ENCODE measurements at places on chromosomes 6 and 20. TPM values are rescaled to one million over a fixed set of nuclear protein-coding genes. Genes with fewer than 3 reads are reported as not detected.

GRCh38 chr6:72748759-72749158 lies 126.9 kb downstream of the KCNQ5 start:
- H3K27me3 ChIP-seq, result no peaks in the 10 kb centered on the region
- no peak overlapping the region for H3K27ac ChIP-seq
- H3K4me3 ChIP-seq, result no peak overlapping the region

DNA sequence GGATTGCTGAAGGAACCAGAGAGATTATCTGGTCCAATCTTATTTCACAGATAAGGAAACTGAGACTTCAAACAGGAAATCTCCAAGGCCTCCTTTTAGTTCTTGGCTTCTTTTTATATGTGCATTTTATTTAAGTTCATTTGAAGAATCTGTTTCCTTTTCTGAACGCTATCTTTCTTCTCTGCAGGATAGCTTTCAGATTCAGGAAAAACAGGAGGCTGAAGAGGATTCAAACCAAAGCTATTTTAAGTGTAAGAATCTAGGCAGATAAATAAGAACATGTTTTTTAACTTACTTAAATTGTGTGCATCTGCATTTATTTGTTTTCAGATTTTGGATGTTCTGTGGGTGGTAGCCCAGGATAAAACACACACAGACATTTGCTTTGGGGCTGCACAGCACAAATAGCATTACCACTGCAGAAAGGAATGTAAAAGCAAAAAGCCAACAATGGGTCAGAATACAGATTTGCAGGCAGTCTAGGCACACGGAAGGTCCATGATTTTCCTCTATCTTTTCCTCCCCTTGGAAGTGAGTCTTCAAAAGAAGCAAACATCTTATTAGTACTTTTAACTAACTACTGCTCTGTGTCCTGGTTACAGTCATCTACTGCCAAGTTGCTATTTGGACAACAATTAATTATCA lies 188.8 kb upstream of the TBX18 start:
- no peak overlapping the region for H3K27ac ChIP-seq
- no peak for DNase-seq
- H3K4me1 ChIP-seq, result no peaks in the 10 kb centered on the region
- H3K27me3 ChIP-seq, result no peaks in the 10 kb centered on the region
- H3K36me3 ChIP-seq, result no peaks in the 10 kb centered on the region
- no peak overlapping the region for H3K4me3 ChIP-seq

Gene FBXO5
- polyA plus RNA-seq, result 11.7 TPM

Gene NFATC2
- polyA plus RNA-seq, result 1.2 TPM

Gene TSPO2
- polyA plus RNA-seq, result not detected

GRCh38 chr6:156508923-156509322 lies 268.3 kb upstream of the ARID1B start:
- no peak overlapping the region for H3K27ac ChIP-seq
- no peaks in the 10 kb centered on the region for H3K27me3 ChIP-seq
- no peaks in the 10 kb centered on the region for H3K4me1 ChIP-seq
- H3K36me3 ChIP-seq, result no peaks in the 10 kb centered on the region
- H3K4me3 ChIP-seq, result no peak overlapping the region

DNA sequence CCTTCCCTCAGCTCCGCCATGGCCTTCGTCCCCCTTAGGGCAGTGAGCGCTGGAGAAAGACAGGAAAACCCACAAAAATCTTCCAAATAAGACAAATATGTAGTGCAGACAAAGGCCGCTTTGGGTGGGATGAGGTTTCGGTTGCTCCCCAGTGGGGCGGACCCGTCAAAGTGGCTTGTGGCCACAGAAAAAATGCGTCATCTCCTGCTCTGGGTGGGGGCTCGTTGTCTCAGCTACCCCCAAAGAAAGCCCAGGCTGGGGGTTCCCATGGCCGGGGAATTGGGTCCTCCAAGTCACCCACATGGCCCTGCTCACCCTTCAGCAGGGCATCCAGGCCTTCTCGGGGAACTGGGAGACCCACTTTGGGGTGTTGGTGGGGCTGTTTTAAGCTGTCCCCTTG lies 21.9 kb upstream of the SCUBE3 start:
- H3K27ac ChIP-seq, result no peak overlapping the region
- H3K36me3 ChIP-seq, result no peaks in the 10 kb centered on the region
- no peak overlapping the region for H3K4me3 ChIP-seq
- H3K4me1 ChIP-seq, result no peaks in the 10 kb centered on the region

Gene PRND
- not detected for polyA plus RNA-seq

- DNase-seq, result no peak
- no peaks in the 10 kb centered on the region for H3K4me1 ChIP-seq
- no peak overlapping the region for H3K27ac ChIP-seq
- H3K4me3 ChIP-seq, result no peak overlapping the region
Measured at GRCh38 chr20:59120919-59121318, 42.7 kb upstream of the ZNF831 start.

GRCh38 chr6:116369540-116369939 lies 1.2 kb upstream of the DSE start:
- H3K4me3 ChIP-seq, result peak overlapping the region; percentile 61
- no peak for DNase-seq
- H3K27me3 ChIP-seq, result no peaks in the 10 kb centered on the region
- no peak overlapping the region for H3K27ac ChIP-seq

- no peaks in the 10 kb centered on the region for H3K36me3 ChIP-seq
- no peaks in the 10 kb centered on the region for H3K4me1 ChIP-seq
- DNase-seq, result peak; percentile 61
- H3K27me3 ChIP-seq, result no peaks in the 10 kb centered on the region
Measured at GRCh38 chr6:2037237-2037926, 208.0 kb downstream of the GMDS start.

- no peaks in the 10 kb centered on the region for H3K4me1 ChIP-seq
- no peaks in the 10 kb centered on the region for H3K36me3 ChIP-seq
- no peak overlapping the region for H3K27ac ChIP-seq
- H3K4me3 ChIP-seq, result no peak overlapping the region
- no peak for DNase-seq
Measured at GRCh38 chr6:121383478-121383877, 49.2 kb upstream of the TBC1D32 start.

DNA sequence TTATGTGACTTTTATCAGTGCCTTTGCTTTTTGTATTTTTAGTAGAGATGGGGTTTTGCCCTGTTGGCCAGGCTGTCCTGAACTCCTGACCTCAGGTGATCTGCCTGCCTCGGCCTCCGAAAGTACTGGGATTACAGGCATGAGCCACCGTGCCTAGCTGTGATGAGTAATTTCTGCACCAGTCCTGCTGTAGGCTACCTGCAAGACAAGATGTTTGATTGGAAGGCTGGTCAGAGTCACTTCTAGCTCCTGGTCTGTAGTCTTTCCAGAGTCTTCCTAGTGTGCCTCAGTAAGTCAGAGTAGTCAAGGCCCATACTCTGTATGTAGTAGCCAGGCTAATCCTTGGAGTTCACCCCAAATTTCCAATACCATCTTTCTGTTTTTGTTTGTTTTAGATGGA lies 8.9 kb downstream of the TIAM2 start:
- no peak overlapping the region for H3K4me3 ChIP-seq
- no peak overlapping the region for H3K27ac ChIP-seq
- no peaks in the 10 kb centered on the region for H3K27me3 ChIP-seq
- no peaks in the 10 kb centered on the region for H3K4me1 ChIP-seq
- no peaks in the 10 kb centered on the region for H3K36me3 ChIP-seq
- no peak for DNase-seq

- H3K27me3 ChIP-seq, result no peaks in the 10 kb centered on the region
- no peak for DNase-seq
- H3K4me1 ChIP-seq, result no peaks in the 10 kb centered on the region
- H3K27ac ChIP-seq, result no peak overlapping the region
- no peak overlapping the region for H3K4me3 ChIP-seq
Measured at GRCh38 chr20:437787-438486, 24.4 kb downstream of the TBC1D20 start.

Gene SLC22A2
- not detected for polyA plus RNA-seq

Gene RGS17
- polyA plus RNA-seq, result 7.3 TPM

GRCh38 chr6:41073203-41073967 lies 611 bp downstream of the NFYA start:
- peaks cover 3% of the 10 kb centered on the region for H3K4me1 ChIP-seq
- peak overlapping the region; percentile 94 for H3K27ac ChIP-seq
- peak overlapping the region; percentile 78 for H3K4me3 ChIP-seq
- peak; percentile 84 for DNase-seq

DNA sequence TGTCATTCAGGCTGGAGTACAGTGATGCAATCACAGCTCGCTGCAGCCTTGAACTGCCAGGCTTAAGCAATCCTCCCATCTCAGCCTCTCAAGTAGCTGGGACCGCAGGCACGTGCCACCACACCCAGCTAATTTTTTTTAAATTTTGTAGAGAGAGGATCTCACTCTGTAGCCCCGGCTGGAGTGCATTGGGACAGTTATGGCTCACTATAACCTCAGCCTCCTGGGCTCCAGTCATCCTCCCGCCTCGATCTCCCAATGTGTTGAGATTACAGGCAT lies 86.5 kb downstream of the SERAC1 start:
- peaks cover 12% of the 10 kb centered on the region for H3K4me1 ChIP-seq
- H3K27me3 ChIP-seq, result no peaks in the 10 kb centered on the region
- H3K4me3 ChIP-seq, result no peak overlapping the region
- peaks cover 27% of the 10 kb centered on the region for H3K36me3 ChIP-seq

GRCh38 chr6:5084781-5085647 lies at the start of gene PPP1R3G:
PPP1R3G (plus strand) TSS chr6:5085341; CDS start chr6:5085486, 145 bp downstream.
- H3K36me3 ChIP-seq, result no peaks in the 10 kb centered on the region
- peaks cover 15% of the 10 kb centered on the region for H3K4me1 ChIP-seq
- peak within 1 kb of the TSS; percentile 59 for H3K4me3 ChIP-seq
- peak; percentile 73 for DNase-seq
- H3K27me3 ChIP-seq, result no peaks in the 10 kb centered on the region
- peak within 1 kb of the TSS; percentile 24 for H3K27ac ChIP-seq

DNA sequence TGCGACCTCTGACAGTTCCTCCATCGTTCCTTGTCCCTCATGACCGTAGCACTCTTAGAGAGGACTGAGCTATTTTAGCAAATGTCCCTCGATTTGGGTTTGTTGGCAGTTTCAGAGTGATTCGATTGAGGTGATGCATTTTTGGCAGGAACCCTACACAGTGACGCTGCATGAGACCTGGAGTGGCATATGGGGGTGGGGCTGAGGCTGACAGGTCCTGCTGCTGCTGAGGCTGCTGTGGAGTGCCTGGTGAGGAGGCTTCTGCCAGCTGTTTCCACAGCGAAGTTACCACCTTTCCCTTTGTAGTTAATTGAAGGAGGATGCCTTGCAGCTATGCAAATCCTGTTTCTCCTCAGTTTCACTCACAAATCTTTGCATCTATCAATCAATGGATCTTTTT lies 19.8 kb downstream of the PXDC1 start:
- peaks cover 26% of the 10 kb centered on the region for H3K36me3 ChIP-seq
- DNase-seq, result no peak
- H3K27me3 ChIP-seq, result no peaks in the 10 kb centered on the region
- peaks cover 5% of the 10 kb centered on the region for H3K4me1 ChIP-seq

DNA sequence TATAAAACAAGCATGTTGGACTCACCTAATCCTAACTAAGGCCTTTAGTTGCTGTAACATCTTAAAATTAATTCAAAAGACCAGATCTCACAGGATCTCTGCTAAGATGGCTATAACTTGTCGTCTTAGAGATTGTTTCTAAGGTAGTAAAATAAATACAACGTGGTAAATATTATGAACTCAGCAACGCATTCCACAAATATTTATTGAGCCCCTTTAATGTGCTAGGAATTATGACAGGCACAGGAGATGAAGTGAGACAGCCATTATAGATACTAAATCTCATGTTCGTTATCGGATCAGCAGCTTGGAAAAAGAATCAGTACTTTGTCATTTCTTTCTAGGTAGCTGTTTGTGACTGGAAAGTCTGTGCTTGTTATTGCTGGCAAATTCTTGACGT lies 20.9 kb upstream of the MCM3 start:
- H3K4me1 ChIP-seq, result no peaks in the 10 kb centered on the region
- no peaks in the 10 kb centered on the region for H3K36me3 ChIP-seq
- no peaks in the 10 kb centered on the region for H3K27me3 ChIP-seq
- DNase-seq, result no peak

GRCh38 chr6:153214436-153214835 lies 83.4 kb upstream of the RGS17 start:
- H3K27me3 ChIP-seq, result no peaks in the 10 kb centered on the region
- DNase-seq, result no peak
- no peaks in the 10 kb centered on the region for H3K4me1 ChIP-seq

Gene EEF1A2
- polyA plus RNA-seq, result 0.46 TPM

DNA sequence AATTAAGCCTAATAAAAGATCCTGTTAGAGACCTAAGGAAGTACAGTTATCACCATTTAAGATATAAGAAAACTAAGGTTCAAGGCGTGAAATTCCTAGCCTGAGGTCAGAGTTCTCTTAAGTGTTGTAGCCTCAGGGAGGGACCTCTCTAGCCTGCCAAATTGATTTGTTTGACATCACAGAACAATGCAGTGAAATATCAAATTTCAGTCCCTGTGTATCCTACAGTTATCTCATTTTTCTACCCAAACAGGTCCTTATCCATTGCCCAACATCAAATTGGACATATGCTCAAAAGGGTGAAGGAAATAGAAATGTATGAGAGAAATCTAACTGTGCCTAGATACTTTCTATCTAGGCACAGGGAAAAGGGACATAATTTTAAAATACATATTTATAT lies 63.0 kb downstream of the NCOA7 start:
- no peaks in the 10 kb centered on the region for H3K4me1 ChIP-seq
- no peaks in the 10 kb centered on the region for H3K36me3 ChIP-seq
- H3K4me3 ChIP-seq, result no peak overlapping the region
- no peak overlapping the region for H3K27ac ChIP-seq
- H3K27me3 ChIP-seq, result no peaks in the 10 kb centered on the region
- DNase-seq, result no peak

Gene LAMA4
- 662 TPM for polyA plus RNA-seq

Gene ZSCAN26
- polyA plus RNA-seq, result 12.7 TPM

DNA sequence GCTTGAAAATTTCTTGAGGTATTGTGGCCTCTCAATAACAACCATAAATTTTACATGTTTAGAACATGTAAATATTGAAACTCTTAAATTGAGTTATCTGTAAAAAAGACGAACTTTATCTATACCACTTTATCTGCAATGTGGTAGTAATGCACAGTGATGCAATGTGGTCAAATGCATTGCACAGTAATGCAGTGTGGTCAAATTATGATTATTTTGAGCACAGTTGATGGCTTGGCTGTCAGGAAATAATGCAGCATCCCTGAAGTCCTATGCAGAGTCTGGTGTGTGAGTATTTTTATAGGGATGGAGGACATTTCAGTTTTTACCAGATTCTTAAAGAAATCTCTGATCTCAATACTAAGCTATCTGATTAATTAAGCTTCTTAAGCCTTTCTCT lies 5.1 kb downstream of the TTK start:
- H3K27ac ChIP-seq, result no peak overlapping the region
- DNase-seq, result no peak
- H3K4me3 ChIP-seq, result no peak overlapping the region
- peaks cover 4% of the 10 kb centered on the region for H3K36me3 ChIP-seq
- H3K4me1 ChIP-seq, result no peaks in the 10 kb centered on the region
- H3K27me3 ChIP-seq, result no peaks in the 10 kb centered on the region

Gene RNF8
- 18.8 TPM for polyA plus RNA-seq
